ENCODE measurements at places on chromosomes 4 and X.

- DNase-seq = no peak
Measured at GRCh38 chr4:5361968-5362367, 310.7 kb downstream of the STK32B start.

- no peak for DNase-seq
Measured at GRCh38 chrX:13923845-13924244, 105.8 kb downstream of the GEMIN8 start.

GRCh38 chrX:136168929-136169735 is 21.8 kb downstream of the FHL1 start:
- DNase-seq = peak; percentile 92

GRCh38 chr4:151811403-151811802 is 50.6 kb upstream of the GATB start:
- DNase-seq = no peak

Measured in HCEC 1CT (cell line).